ENCODE measurements at places on chromosomes 1 and 21. TPM values are rescaled to one million over a fixed set of nuclear protein-coding genes. Genes with fewer than 3 reads are reported as not detected.
A peak's percentile ranks its signal among the peaks of the same experiment; 100 is the strongest.

DNA sequence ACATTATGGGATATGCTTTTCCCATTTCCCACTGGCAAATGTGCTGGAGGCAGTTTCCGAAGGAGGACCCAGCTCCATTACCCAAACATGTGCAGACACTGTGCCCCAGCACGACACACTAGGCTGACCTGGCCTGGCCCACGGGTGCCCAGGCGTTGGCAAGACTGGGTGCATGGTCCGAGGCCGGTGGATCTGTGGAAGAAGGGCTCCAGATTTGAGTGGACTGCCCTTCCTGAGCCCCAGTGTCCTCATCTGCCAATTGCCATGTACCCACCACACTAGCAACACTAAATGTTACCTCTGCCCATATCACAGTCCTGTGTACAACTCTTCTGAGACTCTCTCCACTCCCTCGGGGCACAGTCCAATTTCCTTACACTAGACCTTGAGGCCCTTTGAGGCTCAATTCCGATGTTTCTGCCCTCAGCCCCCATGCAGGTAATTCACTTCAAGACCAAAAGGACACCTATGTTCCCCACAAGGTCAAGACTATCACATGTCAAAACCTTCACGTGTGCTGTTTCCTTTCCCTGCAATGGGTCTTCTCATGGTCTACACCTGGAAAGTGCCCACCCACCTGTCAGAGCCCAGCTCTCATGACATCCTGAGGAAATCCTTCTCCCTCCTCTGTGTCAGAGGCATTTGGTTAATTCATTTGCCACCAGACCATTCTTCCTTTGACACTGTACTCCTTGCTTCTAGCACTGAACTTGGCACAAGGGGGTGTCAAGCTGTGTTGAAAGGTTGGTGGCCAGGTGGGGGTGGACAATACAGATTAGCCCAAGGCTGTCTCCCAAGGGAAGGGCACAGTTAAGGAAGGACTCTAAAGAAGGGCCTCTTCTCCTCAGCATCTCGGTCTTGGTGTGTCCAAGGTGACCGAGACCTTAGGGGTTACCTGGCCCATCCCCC lies 124.9 kb downstream of the DMRTB1 start:
- no peak for DNase-seq

DNA sequence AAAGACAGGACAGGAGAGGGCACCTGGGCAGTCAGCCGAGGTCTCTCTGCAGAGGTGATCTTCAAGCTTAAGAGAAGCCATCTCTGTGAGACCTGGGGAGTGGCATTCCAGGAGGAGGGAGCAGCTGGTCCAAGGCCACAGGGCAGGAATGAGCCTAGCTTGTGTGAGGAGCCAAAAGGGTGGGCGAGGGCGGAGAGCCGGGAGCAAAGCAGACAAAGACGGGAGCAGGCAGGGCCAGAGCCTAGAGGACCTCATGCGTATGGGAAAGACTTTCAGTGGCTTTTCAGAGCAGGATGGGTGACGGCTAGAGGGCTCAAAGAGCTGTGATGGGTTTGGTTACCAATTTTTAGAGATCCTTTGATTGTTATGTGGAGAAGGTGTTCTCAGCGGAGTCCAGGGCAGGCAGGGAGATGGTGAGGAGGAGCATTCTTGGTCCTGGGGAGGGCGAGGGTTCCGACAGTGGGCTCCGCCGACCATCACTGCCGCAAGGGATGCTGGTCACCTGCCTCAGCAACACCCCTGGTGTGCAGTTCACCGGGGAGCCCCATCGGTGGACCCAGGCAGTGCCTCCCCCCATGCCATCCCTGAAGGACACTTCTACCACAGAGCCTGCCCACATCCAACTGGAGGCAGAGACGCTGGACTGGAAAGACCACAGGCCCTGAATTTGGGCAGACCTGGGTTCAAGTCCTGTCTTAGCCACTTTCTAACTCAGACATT lies 122.9 kb upstream of the IRF2BP2 start:
- no peak for DNase-seq

The CD48 gene
- not detected for total RNA-seq

DNA sequence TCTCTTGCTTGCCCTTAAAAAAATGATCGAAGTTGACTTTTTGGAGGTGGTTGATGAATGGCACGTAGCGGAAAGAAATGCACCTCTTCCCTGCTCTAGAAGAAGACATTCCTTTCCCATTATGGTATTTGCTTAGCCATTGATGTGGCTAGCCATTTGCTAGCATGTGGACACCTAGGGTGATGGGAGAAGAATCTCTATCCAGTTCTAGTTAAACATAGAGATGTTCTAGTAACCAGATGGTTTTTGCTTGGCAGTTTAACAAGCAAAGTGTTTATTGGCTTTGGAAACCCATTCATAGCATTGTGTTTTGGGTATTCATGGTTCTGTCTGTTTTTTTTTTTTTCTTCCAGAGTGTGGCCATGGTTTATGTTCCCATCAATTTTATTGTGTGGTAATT lies 78.9 kb downstream of the KCNJ6 start:
- DNase-seq: no peak

- no peak for DNase-seq
Observed at GRCh38 chr1:115630342-115630741, 11.4 kb upstream of the VANGL1 start.

DNA sequence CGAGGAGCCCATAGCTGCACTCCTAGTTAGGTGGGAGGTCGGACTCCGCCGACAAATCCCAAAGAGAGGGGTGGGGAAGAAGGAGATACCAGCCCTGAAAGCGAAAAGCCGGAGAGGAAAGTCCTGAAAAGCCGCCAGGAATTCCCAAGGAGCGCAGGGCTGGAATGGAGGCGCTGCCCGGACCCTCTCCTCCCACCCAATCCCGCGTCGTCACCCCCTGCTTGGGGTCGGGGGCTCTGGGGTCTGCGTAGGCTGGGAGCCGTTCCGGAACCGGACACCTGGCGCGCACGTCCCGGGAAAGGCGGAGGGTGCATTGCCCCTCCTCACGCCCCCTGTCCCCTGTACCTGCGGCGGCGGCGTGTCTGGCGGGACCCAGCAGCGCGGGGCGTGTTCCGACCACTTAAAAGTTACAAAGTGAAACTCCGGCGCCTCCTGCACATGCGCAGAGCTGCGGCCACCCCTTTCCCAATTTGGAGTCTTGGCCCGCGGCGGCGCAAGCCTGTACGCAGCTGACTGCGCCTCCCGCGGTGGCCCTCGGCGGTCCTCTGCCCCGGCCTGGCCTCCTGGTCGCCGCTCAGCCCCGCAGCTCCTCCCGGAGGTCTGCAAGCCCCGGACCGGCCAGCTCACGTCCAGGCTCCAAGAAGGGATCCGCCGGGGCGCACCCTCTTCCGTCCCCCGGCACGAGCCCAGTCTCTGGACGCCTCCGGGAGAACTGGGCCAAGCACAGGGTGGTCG lies at the start of gene TMEM63A:
TMEM63A (minus strand) TSS at position 422 of the 735 bp plus-strand sequence. CDS start 4,800 bp downstream, outside the sequence.
- DNase-seq: peak; percentile 67

DNA sequence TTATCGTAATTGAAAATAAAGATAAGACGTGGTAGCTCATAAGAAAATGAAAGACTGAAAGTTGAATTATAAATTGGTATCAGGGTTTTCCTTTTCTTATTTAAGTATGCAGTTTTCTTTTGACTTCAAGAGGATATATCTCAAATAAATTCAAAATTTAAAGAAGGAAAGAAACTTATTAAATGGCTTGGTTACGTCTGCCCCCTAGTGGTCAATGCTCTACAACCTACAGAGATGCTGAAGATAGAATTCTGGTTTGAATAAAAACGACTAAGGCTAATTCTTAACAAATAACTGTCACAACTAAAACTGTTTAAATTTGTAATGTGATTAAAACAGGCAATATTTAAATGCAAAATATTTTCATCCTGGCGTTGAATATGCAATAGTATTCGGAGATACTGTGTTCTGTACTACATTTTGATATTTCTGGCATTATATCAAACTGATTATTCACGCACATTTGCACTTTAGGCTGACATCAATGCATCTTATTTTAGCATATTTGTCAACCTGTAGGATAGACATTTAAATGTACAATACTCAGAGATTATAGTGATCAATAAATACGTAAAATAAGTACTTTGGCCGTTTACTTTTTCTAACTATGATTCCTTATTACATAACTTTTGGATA lies 26.8 kb downstream of the IFI44 start:
- peak; percentile 57 for DNase-seq

DNA sequence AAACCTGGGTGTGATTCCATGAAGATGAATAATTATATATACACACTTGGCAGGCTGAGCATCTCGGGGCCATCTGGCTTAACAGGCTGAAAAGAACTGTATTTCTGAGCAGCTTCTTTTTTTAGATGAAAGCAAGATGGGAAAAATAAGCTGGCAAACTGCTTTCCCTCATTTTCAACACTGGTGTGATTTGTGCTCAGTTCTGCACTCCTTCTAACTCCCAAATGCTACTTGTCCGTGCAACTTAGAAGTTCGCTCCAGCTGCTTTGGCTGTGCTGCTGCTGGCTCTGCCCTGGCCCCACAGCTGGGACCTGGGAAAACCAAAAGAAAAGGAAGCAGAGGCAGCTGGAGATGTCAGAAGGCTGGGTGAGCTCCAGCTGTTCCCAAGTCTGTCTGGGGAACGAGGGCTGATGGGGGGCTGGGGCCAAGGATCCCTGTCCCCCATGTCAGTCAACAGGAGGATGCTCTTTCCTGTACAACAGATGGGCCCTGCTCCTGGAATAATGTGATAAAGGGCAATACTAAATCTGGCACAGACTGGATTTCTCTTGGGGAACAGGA lies 44.9 kb downstream of the PAFAH2 start:
- no peak for DNase-seq

DNA sequence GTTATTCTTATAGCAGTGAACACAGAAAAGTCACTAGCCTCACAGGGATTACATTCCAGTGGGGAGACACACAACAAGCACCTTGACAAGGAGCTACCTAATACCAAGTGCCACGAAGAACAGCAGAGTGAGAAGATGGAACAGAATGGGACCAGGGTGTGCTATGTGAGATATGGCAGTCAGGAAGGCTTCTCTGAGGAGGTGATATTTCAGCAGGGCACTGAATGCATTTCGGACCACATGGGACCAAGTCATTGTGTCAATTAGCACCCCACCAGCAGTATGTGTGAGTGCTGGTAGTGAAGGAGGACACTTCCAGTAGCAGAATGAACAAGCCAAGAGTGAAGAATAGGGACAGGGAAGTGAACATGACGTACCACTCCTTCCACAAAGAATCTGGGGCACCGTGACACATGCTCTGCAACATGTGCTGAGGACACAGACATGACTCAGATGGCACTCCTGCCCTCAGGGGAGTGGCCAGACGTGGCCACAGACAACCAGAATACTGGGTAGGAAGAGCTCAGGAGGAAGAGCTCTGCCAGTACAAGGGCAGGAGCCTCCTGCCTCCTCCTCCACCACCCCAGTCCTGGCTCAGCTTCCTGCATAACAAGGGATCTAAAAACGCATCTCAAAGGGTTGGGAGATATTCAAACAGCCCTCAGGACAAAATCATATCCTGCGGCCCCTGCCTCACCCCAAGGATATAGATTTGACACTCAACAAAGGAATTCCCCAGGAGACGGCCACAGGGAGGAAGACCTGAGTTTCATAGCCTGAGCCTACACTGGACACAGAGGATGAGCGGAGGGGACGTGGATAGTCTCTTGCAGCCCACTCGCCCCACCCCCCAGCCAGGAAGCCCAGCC lies 102.5 kb downstream of the TRABD2B start:
- peak; percentile 82 for DNase-seq

DNA sequence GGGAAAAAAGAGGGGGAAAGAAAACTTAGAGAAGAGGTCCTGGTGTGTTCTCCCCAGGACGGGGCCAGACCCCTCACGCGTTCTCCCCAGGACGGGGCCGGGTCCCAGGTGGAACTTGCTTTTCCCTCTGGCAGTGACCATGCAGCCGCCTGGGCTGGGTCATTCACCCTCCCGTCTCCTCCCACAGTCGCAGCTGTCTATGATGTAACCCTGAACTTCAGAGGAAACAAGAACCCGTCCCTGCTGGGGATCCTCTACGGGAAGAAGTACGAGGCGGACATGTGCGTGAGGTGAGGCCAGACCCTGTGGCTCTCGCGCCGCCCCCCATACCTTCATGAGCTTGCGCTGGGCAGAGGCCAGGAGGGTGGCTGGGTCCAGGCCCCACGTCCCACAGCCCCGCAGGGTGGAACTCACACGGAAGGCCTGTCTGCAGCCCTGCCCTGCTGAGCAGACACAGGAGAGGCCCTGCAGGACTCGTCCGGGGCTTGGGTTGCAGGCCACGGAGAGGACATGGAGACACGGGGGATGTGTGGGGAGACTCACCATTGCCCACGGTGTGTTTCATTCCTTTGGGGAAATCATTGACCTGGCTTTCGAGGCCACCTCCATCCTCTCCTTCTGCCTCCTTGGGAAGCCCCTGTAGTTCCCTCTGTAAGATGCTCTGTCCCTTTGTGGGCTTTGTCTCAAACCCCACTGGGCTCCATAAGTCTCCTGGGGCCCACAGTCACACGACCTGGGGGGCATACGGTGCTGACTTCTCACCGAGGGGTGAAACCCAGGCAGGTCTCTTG lies 40.7 kb upstream of the TRAPPC10 start:
- no peak for DNase-seq

DNA sequence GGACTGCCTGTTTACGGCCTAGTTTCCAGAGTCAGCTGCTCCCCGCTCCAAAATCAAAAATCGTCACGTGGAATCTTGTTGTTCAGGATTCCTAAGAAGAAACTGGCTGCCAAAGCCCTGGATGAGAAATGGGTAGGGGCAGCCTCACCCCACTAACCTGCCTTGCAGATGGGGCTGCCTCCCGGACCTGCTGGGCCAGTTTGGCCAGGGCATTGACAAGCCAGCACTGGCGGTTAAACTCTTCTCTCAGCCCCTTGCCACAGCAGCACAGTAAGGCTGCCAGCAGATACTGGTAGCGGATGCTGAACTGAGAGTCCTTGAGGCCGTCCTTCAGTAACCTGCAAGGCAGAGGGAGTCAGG lies 31.6 kb upstream of the PPP1R15B start:
- DNase-seq: no peak

The AUNIP gene
- 4.8 TPM for total RNA-seq

- DNase-seq: peak; percentile 60
Observed at GRCh38 chr1:169466259-169467230, 19.2 kb downstream of the SLC19A2 start.

The CNN3 gene
- total RNA-seq: 227 TPM

DNA sequence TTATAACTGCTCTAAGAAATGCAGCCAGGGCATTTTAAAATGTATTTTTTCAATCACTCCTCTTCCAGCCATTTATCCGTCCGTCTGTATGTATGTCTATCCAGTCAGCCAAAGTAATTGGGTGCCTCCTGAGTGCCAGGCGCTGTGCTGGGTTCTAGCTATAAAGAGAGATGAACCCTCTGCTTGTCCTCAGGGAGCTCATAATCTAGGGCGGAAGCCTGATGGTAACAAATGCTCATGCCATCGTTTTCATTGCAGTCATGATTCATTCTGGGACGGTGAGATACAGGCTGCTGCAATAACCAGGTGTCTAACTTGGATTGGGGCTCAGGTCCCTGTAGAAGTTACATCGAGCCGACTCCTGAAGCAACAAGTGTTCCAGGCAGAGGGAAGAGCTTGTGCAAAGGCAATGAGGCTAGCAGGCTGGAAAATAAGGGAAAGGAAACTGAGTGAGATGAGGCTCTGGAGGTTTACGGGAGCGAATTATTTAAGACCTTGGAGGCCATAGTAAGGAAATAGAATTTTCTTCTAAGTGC lies 11.6 kb downstream of the IFI6 start:
- DNase-seq: no peak

The B3GALT5 gene
- total RNA-seq: 0.48 TPM

The THRAP3 gene
- total RNA-seq: 53.5 TPM

The C8A gene
- not detected for total RNA-seq

- DNase-seq: no peak
Observed at GRCh38 chr1:50920409-50920808, 39.7 kb downstream of the FAF1 start.
